ENCODE measurements at places on chromosomes 6 and 20.

GRCh38 chr20:53413186-53413631 lies 180.4 kb downstream of the ZNF217 start:
- peak; percentile 53 for DNase-seq

- no peak for DNase-seq
Observed at GRCh38 chr6:40074306-40075055, 140.2 kb upstream of the MOCS1 start.

- DNase-seq = no peak
Observed at GRCh38 chr6:10719296-10719963, 3.4 kb upstream of the TMEM14C start.

GRCh38 chr6:101146389-101146788 lies 247.1 kb upstream of the GRIK2 start:
- DNase-seq = no peak

DNA sequence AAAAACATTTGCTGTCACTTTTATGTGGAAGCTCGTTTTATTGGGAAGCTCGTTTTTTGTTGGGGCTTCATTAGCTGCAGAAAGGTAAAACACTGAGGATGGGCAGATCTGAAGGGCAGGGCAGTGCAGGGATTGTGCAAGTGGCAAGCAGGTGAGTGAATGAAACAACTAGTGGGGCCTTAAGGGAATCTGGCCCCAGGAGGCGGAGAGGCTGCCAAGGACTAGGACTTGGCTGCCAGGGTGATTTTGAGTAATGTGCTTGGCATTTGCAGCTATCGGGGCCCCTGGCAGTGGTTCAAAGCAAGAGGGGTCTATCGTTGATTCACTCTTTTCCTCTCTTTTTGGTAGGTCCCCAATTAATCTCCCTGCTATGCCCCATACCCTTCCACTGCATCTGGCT lies 11.5 kb downstream of the IL22RA2 start:
- no peak for DNase-seq

GRCh38 chr6:150806790-150807189 lies 58.7 kb upstream of the MTHFD1L start:
- no peak for DNase-seq

DNA sequence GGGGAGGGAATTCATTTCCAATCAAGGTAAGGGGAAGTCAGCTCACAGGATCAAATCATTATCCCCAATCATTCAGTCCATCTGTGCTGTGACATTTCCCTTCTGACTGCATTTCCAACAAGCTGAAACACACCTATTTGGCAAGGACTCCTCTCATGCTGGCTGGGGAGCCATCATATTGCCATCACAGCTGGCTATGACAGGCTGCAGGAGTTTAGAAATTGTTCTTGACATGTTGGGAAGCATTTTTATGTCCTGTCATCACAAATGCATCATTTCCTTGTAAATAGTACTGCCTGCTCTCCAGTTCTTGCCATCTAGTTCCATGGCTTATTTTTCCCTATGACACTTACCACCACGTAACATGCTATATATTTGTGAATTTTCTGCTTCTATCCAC lies 113.9 kb upstream of the TMEM170B start:
- no peak for DNase-seq

All from nephron progenitor cell (in vitro differentiated cells).